ENCODE measurements at places on chromosomes 7 and 10. TPM values are rescaled to one million over a fixed set of nuclear protein-coding genes. Genes with fewer than 3 reads are reported as not detected.

DMBT1 gene
- 0.06 TPM for total RNA-seq

TMEM72 gene
- total RNA-seq = 0.29 TPM

PRF1 gene
- 0.81 TPM for total RNA-seq

TLL2 gene
- total RNA-seq = 1.9 TPM

MACC1 gene
- total RNA-seq = not detected

PRR15 gene
- 1.5 TPM for total RNA-seq

MYPN gene
- 134 TPM for total RNA-seq

FAM25C gene
- not detected for total RNA-seq

DNA sequence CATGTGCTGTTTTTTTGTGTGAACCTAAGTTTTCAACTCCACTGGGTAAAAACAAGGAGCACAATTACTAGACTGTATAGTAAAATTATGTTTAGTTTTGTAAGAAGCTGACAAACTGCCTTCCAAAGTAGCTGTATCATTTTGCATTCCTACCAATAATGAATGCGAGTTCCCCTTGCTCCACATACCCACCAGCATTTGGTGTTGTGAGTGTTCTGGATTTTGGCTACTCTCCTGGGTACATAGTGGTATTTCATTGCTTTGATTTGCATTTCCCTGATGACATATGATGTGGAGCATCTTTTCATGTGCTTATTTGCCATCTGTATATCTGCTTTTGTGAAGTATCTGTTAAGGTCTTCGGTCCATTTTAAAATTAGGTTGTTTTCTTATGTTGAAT lies 178.2 kb downstream of the HIBADH start:
- DNase-seq = no peak

DNA sequence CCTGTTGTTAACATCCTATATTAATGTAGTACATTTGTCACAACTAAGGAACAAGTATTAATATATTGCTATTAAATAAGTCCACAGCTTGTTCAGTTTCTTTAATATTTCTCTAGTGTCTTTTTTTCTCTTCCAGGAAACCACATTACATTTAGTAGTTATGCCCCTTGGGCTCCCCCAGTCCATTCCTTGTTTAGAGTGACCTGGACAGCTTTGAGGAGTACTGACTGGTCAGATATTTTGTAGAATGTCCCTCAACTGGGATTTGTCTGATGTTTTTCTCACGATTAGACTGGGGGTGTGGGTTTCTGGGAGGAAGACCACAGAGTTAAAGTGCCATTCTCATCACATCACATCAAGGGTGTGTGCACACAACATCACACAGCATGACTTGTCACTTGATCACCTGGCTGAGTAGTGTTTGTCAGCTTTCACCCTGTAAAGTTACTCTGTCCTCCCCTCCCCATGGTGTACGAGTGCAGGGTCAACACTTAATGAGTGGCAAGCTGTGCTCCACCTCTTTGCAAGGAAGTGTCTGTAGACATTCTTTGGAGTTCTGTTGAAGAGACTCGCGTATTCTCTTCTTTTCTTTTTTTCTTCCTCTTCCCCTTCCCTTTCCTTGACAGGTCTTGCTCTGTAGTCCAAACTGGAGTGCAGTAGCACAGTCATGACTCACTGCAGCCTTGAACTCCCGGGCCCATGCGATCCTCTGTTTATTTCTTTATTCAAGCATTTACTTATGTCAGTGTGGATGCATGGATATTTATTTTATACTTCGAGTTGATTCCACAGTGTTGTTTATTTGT lies 10.2 kb downstream of the LMTK2 start:
- DNase-seq = no peak

DNA sequence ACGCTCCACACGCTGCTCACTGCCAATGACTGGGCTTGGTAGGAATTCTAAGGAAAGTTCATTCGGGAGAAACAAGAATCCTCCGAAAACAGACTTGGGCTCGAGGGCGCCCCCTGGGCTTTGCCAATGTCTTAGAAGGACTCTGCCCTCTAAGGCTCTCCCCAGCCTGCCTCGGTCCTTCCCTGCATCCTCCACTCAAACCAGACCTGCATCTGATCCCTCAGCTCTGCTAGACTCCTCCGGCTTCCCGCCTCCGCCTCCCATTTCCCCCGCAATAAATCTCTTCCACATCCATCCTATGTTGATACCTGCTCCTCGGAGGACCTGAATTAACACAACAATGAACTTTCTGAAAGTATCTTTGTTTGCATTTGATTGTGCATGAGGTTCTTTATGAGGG lies 177.6 kb downstream of the PLPP4 start:
- no peak for DNase-seq

- DNase-seq = peak; percentile 54
Observed at GRCh38 chr7:30760514-30761213, 8.7 kb downstream of the INMT start.

GRCh38 chr7:99380032-99380822 lies 5.7 kb downstream of the ARPC1B start:
- peak; percentile 67 for DNase-seq

DNA sequence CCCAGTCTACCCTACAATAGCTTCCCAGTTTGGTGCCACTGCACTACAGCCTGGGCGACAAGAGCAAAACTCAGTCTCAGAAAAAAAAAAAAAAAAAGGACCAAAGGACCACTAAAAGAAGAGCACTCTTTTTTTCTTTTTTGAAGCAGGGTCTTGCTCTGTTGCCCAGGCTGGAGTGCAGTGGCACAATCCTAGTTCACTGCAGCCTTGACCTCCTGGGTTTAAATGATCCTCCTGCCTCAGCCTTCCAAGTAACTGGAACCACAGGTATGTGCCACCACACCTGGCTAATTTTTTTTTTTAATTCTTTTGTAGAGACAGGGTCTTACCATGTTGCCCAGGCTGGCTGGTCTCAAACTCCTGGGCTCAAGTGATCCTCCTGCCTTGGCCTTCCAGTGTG lies 14.0 kb downstream of the PLAU start:
- DNase-seq = no peak

- no peak for DNase-seq
Observed at GRCh38 chr7:107726356-107727130, 17.4 kb upstream of the CBLL1 start.

DNA sequence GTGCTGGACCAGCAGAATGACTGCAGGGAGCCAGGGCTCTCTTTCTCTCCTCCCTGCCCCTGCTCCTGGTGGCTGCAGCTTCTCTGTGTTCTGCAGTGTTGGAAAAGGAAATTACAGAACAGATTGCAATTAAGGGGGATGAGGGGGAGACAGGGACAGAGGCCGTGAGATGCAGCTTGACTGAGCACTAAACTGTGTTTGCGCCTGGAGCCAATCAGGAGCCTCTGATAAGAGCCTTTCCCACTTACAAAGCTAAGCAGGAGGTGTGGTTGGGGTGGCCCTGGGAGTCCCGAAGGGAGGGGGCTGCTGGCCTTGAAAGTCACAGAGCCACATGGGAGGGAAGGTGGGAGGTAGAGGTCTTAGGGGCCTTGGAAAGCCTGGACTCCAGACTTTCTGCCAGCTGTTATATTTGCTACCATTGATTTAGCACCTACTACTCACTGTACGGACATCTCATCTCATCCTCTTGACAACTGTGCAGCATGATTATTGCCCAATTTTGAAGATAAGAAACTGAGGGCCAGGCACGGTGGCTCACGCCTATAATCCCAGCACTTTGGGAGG lies 26.7 kb downstream of the TRIM8 start:
- peak; percentile 16 for DNase-seq

DNA sequence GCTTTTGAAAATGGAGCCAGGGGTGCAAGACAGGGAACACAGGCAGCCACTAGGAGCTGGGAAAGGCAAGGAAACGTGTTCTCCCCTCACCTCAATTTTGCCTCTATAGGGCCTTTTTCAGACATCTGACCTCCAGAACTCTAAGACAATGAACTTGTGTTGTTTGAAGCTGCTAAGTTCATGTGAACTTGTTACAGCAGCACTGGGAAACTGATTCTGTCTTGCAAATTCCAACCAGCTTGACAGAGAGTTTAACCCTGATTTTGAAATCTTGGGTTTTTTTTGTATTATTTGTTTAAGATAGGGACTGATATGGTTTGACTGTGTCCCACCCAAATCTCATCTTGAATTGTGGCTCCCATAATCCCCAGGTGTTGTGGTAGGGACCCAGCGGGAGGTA lies 852.9 kb downstream of the LRMDA start:
- DNase-seq = no peak

- no peak for DNase-seq
Observed at GRCh38 chr10:48935577-48935976, 4.1 kb downstream of the LRRC18 start.

DNA sequence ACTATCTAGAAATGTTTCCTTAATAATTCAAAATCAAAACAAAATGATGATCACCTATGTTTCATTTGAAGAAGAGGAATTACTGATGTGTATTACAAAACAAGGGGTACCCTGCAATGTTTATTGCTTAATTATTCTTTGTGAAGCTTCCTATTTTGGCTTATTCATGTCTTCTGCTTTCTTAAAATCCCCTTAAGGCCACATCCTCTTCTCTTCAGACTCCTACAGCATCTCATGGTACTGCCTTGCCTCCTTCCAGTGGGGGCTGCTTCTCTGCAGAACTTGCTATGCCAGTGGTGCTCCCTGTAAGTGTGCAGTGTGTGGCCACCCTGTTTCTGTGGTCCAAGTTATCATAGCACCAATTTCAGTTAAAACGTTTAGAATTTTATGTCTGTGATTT lies 35.0 kb downstream of the CCDC146 start:
- peak; percentile 39 for DNase-seq

DNA sequence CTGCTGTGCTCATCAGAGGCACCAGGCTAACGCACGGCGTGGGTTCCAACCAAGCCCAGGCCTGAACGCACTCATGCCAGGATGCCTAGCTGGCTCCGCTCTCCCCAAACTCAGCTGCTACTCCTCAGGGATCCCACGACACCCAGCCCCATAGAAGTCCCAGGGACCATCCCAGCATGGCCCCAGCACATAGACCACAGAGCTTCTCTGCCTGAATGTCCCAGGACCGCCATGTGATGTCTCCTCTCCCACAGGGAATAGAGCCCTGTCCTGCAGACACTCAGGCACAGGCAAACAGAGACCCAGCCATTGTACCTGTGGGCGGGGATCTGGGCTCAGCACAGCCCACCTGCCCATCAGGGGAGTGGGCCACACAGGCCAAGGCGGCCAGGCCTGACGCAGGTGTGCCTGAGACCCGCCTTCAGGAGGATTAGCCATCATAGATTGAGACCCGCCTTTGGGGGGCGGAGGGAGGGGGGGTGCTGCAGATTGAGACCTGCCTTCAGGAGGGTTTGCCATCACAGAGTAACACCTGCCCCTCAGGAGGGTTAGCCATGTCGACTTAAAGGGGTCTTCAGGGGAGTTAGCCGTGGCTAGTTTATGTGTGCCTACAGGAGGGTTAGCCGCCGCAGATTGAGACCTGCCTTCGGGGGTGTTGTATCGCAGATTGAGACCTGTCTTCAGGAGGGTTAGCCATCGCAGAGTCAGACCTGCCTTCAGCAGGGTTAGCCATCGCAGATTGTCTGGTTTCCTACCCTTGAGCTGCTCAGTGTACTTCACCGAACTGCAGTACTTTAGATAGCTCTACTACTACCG lies 29.0 kb downstream of the RASGEF1A start:
- peak; percentile 8 for DNase-seq

DNA sequence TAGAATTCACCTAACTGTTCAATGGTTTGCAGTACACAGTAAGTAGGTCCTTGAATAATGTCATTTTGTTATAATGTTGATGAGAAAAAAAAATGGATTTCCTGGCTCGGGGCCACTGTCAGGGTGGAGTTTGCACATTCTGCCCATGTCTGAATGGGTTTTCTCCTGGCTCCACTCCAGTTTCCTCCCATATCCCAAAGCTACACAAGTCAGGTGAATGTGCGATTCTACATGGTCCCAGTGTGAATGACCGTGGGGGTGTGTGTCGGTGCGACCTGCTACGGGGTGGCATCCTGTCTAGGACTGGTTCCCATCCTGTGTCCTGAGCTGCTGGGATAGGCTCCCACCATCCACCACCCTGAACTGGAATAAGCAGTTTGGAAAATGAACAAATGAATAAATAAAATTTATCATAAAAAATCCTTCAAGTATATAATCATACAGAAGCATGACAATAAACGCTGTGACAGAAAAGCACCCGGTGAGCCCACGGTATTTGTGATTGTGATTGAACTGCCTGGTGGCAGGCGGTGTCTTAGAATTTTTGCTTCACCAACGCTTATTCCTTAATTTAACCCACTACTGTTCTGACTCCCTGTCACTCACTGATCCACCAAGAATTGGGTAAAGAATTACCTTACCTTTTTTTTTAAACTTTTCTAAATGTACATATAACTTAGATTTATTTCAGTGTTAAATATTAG lies 114.1 kb downstream of the ICA1 start:
- DNase-seq = no peak

GRCh38 chr10:62691336-62691735 lies 113.2 kb upstream of the ADO start:
- DNase-seq = no peak

- no peak for DNase-seq
Observed at GRCh38 chr10:120719333-120719732, 131.8 kb upstream of the WDR11 start.

DNA sequence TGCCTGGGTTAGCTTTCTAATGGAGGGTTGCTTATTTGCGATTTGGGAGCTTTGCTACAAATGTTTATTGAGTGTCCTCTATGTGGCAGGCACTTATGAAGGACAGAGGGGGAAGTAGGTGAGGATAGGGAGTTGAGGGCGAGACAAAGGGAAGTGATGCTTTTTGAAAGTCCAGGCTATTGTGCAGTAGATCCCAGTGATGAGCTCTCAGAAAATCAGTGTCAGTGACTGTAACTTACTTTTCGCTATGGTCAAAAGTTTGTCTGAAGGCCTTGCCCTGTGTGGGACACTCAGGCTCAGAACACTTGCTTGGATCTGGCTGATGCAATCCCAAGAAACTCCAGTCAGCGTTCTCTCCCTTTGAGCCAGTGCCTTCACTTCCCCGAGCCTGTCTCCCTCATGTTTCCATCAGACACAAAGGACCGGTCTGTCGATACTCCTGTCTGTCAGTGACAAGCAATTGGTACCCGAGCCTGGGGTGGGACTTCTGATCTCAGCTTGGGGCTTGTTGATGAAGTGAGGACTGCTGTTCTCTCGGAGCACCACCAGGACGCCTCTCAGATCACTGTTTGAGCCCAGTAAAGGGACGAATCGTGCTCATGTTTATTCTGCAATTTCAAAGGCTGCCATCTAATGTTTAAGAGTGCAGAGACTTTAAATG lies 63.1 kb upstream of the SORCS3 start:
- DNase-seq = no peak

DNA sequence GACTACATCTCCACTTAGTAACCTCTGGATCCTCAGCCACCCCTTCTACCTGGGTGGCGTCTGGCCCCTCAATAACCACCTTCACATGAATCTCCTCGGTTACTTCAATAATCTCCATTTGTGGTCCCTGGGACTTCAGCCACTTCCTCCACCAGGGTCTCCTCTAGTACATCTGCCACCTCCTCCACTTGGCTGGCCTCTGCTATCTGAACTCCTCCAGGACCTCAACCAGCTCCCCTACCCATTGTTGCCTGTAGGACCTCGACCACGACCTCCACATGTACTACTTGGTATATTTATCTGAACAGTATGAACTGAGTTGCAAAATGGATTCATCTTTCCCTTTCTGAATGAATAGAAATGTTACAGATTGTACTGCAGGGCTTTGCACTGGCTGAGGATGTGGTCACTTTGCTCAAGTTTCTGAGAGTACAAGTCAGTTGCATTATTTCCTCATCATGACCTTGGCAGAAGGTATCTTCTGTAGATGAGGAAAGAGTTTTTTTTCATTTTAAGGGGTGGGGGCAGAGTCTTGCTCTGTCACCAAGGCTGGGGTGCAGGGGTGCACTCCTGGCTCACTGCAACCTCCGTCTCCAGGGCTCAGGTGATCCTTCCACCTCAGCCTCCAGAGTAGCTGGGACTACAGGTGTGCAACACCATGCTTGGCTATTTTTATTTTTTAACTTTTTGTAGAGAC lies 36.0 kb downstream of the MAT1A start:
- no peak for DNase-seq

Data from right cardiac atrium (tissue), 5 donors.